ENCODE measurements at places on chromosomes 16 and 17.
A peak's percentile ranks its signal among the peaks of the same experiment; 100 is the strongest.

GRCh38 chr17:27954548-27955495 is 61.7 kb upstream of the LYRM9 start:
- DNase-seq: no peak

DNA sequence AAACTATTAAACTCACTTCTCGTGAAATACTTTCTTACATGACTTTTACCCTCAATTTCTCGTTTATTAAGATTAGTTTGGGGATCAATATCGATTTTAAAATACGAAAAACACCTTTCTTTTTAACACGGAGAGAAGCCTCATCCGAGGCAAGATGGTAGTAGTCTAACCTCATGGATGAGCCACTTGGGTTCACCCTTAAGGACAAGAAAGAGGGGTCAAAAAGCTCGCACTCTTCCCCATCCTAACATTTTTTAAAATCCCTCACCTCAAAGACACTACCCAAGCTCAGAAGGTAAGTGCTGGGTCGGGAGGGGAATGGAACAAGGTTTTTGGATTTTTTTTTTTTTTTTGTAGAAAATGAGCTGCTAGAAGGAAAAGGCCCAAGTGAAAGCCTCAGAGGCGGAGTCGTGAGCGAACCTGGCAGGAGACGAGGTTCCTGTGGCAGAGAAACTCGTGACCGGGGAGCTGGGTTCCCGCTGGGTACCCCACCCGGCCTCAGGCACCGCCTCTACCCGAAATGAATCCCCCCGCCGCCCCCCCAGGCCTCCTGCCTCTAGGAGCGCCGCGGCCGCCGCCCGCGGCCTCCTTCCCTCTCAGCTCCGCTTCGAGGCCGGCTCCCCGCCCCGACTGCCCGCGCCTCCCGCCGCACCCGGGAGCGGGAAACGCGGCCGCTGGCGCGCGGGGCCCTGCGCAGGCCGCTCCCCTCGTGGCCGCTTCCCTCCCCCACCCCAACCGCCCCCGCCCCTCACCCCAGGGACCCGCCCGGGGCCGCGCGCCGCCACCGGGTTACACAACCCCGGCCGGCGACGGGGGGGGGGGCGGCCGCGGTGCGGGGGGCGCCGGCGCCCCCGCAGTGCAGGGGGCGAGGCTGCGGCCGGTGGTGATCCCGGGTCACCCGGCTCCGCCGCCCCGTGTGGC is 1.6 kb downstream of the NUFIP2 start:
- DNase-seq: peak; percentile 29

DNA sequence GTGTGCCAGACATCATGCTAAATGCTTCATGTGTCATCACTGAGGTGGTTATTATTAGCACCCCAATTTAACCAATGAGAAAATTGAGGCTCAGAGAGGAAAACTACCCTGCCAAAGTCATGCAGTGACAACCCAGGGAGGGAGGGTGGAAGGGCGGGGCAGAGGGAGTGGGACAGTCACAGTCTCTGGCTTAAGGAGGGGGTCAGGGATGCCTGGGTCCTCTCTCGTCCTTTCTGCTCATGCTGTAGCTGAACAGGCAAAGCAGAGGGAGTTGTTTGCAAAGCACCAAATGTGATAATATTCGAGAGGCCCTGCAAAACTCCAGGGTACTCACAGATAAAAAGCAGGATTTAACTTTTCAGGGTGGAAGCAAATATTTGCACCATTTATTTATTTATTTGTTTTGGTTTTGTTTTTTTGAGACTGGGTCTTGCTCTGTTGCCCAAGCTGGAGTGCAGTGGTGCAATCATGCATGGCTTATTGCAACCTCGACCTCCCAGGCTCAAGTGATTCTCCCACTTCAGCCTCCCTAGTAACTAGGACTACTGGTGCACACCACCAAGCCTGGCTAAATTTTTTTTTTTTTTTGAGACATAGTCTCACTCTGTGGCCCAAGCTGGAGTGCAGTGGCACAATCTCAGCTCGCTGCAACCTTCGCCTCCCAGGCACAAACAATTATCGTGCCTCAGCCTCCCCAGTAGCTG is 47.9 kb upstream of the NKD1 start:
- DNase-seq: no peak

DNA sequence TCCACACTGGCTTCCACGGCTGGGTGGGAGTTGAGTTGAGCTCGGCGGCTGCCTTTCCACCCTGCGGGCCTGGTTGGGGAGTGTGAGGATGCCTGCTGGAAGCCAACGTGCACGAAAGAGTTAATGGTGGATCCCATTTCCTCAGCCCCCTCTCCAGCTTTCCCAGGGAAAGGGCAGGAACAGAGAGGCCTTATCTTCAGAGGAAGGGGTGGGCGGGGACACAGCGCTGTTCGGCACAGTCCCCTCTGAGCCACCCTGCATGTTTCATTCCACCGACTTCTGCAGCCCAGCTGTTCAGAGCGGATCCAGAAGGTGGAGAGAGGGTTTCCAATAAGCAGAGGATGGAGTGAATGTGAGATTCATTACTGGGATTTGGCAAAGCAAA is 295.3 kb downstream of the SEC14L1 start:
- no peak for DNase-seq

- no peak for DNase-seq
Observed at GRCh38 chr17:72467841-72468653, 347.2 kb downstream of the SOX9 start.

- DNase-seq: no peak
Observed at GRCh38 chr16:31127182-31127581, 8.3 kb downstream of the PRSS8 start.

- no peak for DNase-seq
Observed at GRCh38 chr16:55207693-55208428, 116.1 kb upstream of the IRX6 start.

DNA sequence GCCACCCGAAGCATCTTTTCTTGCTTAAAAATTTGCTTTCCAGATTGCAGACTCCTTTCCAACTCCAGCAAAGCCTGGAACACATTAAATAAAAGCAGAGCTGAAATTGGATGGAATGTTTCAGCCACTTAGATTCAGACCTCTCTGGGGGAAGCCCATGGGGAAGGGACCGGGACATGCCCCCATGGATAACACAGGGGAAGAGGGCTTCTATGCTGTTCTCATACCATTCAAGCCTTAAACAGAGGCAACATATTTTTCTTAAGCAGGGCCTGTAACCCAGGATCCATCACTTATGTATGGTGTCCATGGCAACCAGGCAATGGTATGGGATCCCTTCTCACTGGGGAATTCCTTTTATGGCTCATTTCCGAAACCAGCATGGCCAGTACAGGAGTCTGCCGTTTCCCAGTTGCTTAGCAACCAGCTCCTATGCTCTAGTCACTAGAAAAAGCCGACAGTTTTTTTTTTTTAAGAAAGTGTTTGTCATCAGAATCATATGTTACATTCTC is 62.0 kb upstream of the MARCHF10 start:
- no peak for DNase-seq

DNA sequence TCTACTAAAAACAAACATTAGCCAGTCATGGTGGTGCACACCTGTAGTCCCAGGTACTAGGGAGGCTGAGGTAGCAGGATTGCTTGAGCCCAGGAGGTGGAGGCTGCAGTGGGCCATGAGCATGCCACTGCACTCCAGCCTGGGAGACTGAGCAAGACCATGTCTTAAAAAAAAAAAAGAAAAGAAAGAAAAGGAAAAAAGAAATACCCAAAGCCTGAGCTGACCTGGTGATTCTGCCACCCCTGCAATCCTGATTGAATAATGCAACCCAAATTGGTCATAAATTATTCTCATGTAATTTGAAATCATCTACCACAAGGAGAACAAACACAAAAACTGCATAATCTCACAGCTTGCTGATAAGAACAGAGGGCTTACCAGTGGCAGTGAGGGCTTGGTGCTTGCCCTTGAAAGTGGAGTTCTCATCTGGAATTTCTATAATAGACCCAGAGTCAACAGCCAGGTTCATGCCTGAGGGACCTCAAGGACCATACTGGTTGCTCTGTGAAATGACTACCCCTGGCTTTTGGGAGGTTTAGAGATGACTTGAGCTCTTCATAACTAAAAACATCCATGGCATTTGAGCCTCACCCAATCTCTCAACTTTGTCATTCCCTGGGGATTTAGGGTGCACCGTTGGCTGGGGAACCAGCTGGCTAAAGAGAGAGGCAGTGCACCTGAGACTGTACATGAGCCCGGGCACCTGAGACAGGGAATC is 35.4 kb upstream of the TMC5 start:
- no peak for DNase-seq

- no peak for DNase-seq
Observed at GRCh38 chr17:28327709-28328108, 7.6 kb downstream of the IFT20 start.

DNA sequence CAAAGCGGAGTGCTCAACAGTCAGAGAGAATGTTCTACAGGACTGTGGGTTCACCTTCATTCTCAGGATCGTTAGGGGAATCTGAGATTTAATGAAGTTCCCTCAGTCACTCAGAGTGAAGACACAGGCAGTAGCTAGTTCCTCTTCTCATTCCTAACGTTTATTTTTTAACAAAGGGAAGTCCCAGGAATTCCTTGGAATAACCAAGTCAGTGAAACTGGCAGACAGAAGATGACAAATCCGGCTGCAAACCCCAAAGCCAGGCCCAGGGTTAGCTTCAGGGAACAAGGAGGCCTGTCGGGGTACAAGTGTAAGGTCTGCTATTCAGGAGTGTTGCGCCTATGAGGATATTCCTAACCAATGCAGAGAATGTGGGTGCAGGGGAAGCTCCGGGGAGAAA is 42.0 kb downstream of the COTL1 start:
- no peak for DNase-seq

- no peak for DNase-seq
Observed at GRCh38 chr17:81578561-81579225, 26.5 kb upstream of the FAAP100 start.

GRCh38 chr17:82018152-82018988 is 4.3 kb downstream of the CENPX start:
- no peak for DNase-seq

DNA sequence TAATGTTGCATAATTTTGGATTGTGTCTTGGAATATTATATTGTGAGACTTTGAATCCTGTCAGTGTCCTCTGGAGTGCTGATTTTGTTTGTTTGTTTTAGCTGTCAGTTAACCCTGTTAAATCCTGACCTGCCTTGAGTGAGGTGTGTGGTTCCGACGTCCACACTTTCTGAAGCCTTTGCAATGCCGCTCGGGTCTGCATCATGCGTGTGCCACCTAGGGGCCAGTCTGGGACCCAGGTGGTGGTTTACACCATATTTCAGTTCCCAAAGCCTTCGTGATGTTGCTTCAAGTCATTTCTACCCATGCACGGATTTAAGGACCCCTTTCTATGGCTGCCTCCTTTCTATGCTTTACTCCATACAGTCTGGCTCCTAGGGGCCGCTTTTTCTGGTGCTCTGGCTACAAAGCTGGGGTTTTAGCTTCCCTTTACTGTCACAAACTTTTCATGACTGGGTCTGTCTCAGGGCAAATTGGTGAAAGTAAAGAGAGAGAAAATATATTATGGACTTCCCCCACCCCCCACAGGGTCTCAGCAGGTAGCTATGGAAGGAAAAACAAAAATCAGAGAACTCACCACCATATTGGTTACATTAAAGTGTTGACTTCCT is 11.4 kb upstream of the OR4D1 start:
- no peak for DNase-seq

- no peak for DNase-seq
Observed at GRCh38 chr17:33046361-33047255, 55.0 kb downstream of the SPACA3 start.

GRCh38 chr17:1905190-1905913 is 75.5 kb downstream of the RPA1 start:
- DNase-seq: no peak

DNA sequence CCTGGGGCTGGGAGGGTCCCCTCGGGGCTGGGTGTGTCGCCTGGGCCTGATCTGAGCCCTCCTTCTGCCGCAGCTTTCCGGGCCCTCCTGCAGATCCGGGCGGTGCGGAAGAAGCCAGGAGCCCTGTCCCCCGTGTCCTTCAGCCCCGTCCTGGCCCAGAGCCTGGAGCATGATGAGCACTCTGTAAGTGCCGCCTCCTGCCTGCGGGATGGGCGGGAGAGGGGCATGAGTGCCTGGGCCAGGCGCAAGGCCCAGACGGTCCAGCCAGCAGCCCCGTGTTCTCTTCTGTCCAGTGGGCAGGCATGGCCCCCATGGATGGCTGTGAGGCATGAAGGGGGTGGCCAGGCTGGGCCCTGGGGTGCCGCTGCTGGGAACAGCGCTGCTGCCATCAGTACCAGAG is 16.0 kb upstream of the NUDT16L1 start:
- no peak for DNase-seq

- DNase-seq: no peak
Observed at GRCh38 chr16:89837014-89837546, 8.8 kb downstream of the SPIRE2 start.

DNA sequence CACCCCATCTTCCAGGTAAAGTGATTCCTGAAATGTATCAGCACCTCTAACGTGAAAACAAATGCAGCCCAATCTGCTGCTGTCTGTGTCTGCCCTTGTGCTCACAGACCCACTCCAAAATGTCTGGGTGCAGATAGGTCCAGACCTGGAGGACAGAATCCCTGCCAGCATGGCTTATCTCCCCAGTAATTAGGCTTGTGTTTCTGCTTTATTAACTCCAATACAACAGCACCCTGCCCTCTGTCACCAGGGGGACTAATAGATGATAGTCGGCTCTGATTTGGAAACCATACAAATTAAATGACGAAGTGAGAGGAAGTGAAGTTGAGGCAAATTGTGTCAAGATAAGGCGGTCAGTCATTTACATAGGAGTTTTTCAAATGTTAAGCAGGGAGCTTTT is 608.3 kb upstream of the SALL1 start:
- no peak for DNase-seq

DNA sequence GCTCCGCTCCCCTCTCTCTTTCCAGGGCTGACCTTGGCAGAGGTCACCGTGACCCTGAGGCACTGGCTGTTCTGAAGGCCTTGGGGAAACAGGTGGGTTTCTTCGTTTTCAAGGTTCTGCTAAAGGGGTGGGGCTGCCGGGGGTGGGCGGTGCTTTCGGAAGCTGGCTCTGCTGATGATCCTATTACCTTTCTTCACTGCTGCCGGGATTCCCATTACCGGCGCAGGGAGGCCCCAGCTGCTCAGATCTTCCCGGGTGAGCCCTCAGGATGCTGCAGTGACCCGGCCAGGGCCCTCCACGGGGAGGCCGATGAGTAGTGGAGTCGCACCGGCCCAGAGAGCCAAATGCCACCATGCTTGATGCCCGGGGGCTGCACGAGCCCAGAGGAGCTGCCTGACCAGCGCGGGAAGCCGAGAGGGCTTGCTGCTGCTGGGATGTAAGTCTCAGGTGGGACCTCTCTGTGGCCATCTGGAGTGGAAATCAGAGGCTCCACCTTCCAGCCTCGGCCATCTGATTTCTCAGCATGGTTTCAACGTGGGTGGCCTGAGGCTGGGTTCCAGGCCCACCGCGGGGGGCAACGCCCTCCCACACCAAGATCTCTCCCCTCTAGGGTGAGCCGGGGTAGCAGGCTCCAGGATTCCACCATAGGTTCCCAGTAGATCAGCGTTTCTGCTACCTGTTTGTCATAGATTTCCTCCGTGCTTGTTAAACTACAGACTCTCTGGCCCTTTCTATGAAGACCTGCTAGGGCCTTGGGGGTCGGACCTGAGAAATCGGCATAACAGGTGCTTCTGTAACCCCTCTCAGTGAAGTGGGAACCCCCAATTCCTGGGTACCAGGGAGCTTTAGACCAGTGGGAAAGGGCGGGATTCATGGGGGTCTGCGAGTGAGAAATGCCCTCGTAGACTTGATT is 21.6 kb upstream of the ADCY7 start:
- DNase-seq: no peak

GRCh38 chr17:75498039-75498725 is 17.2 kb downstream of the CASKIN2 start:
- no peak for DNase-seq

- no peak for DNase-seq
Observed at GRCh38 chr17:40072040-40072734, 9.4 kb downstream of the THRA start.

GRCh38 chr16:78122774-78123315 is 23.4 kb downstream of the WWOX start:
- no peak for DNase-seq

All from stimulated activated CD4-positive, alpha-beta T cell treated with anti-CD3 and anti-CD28 coated beads, Interleukin-1b, Interleukin-23, amount 100 ng/mL, for 1 hour (primary cell).